ENCODE measurements at places on chromosomes 7 and 10.

- DNase-seq = no peak
These were observed 23.6 kb upstream of the PDCD4 start for GRCh38 chr10:110848106-110848505.

GRCh38 chr10:95306851-95307250, 16.0 kb upstream of the PDLIM1 start:
- no peak for DNase-seq

DNA sequence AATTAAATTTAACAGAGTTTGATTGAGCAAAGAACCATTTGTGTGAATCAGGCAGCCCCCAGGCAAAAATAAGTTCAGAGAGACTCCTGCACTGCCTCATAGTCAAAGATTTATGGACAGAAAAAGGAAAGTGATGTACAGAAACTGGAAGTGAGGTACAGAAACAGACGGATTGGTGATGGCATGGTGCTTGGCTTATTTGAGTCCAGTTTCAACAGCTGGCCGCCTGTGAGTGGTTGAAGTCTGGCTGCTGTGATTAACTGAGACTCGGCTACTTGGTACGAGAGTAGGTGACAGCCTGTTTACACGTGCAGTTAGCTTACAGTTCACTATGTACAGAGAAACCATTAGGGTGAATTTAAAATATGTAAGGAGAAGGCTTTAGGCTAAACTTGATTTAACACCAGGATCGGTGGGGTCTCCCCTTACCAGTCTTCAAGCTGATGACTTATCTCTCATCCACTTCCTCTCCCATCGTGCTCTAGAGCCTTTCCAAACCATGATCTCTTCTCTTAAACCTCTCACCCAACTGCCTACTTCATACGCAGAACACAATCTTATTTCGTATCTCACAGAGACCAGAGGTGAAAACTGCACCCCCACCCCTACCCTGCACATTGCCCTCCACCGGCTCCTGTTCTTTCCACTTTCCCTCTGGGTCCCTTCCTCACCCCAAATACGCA, 5.0 kb upstream of the MSMB start:
- peak; percentile 37 for DNase-seq

DNA sequence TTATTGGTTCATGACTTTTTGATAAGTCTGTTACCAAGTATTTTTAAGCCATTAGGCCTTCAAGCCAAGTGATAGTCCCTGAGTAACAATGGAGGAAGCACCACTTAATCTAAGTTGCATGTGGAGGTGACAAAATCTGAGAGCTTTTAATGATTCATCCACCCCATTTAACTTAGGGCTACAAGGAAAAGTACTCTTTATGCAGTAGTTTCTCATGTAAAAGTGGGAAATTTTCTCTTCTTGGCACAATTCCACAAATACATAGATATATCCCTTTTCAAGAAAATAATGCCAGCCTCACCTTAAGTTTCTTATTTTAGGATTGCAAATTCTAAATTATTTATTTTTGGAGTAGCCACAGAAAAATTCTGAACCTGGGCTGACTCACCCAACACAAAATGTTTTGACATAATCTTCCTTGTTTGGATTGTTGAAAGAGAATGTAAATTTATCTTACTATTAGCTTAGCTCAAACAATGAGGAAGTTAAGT, 85.7 kb downstream of the SUGCT start:
- DNase-seq = no peak

- DNase-seq = no peak
These were observed 2.4 kb upstream of the ARID5B start for GRCh38 chr10:61899069-61899531.

- DNase-seq = no peak
These were observed 13.2 kb upstream of the HPSE2 start for GRCh38 chr10:99248824-99249223.

DNA sequence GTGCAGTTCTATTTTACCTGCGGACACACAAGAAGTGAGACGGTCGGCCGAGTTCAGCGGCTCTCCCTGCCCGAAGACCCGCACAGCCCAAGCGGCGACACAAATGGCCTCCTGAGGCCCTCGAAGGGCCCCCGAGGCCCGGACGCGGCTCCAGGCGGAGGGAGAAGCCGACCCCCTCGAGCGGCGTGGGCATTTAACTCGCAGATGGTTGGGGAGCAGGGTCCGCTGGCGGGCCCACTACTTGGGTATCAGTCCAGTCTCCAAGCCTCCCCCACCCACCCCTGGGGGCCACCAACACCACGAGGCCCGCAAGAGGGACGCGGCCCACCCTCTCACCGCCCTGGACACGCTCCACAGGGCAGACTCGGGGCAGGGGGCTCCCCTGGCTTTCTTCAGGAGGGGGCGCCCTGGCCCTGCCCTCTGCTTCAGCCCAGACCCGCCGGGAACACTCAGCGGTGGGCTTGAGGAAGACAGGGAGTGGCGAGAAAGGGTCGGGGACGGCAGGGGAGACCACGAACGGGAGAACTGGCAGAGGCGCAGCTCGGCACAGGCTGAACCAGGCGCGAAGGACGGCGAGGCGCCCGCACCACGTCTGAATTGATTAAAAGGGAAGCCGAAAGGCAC, 1.7 kb downstream of the IGF2BP3 start:
- no peak for DNase-seq

GRCh38 chr10:76139431-76139830, 708.0 kb downstream of the LRMDA start:
- DNase-seq = no peak

DNA sequence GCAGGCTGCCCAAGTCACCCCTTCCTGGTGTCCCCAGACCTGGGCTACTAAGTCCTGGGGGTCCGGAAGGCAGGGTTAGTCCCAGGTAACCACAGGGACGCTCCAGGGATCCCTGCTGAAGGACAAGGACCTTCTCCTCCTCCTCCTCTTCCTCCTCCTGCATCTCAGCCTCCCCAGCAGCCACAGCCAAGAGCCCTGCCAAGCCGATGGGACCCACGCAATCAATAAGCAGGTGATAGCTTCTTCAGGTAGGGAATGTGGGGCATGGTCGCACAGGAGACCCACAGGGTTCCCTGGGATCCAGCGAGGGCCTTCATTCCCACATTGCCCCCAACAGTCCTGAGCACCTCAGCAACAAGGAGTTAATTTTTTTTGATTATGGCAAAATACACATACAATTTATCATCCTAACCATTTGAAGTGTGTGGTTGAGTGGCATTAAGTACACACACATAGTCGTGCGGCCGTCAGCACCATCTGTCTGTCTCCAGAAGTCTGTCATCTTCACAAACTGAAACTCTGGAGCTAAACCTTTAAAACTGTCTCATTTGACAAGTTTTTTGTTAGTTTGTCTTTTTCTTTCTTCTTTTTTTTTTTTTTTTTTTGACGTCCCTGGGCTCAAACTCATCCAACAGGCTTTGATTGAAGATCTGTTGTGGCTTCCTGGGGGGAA, 12.1 kb downstream of the CRYGN start:
- peak; percentile 76 for DNase-seq

DNA sequence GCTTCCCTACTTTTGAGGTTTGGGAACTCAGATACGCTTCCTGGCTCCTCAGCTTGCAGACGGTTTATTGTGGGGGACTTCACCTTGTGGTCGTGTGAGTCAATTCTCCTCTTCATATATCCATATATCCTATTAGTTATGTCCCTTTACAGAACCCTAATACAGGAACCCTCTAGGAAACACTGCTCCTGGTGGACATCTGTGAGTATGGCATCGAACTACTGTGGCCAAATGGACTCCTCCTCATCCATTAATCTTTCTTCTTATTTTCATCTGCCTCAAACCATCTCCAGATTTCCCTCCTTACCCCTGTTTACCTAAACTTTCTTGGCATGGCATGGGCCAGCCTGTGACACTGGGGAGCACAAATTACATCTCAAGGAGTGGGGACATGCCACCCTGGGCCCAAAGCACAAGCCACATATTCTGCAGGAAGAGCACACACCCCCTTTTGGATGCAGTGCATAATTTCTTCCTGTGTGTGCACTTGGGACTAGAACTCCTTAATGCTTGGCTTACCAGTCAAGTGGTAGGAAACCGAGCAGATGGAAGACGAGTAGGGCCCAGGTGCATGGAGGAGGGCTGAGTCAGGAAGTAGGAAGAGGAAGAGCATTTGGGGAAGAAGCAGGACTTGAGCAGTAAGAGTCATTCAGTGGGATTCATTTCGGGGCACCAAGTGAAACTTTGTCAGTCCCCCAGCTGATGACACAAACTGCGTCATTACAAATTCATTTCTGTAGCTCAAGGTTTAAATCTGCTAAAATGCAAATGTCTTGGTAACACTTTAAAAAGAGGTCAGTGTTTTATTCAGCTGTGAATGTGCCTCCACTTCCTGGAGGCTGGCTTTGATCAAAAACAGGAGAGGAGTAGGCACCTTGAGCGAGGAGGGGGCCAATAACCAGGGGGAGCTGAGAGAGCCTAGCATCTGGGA, 80.8 kb upstream of the PLXNA4 start:
- DNase-seq = peak; percentile 48

DNA sequence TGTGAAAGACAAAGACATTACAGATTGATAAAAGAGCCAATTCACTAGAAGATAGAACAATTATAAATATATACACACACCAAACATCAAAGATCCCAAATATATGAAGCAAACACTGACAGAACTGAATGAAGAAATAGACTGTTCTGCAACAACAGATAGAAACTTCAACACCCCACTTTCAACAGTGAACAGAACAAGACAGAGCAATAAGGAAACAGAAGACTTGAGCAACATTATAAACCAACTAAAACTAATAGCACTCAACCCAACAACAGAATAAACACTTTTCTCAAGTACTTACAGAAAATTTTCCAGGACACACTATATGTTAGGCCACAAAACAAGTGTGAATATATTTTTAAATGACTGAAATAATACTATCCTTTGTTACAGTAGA, 10.9 kb downstream of the CDCA7L start:
- no peak for DNase-seq

DNA sequence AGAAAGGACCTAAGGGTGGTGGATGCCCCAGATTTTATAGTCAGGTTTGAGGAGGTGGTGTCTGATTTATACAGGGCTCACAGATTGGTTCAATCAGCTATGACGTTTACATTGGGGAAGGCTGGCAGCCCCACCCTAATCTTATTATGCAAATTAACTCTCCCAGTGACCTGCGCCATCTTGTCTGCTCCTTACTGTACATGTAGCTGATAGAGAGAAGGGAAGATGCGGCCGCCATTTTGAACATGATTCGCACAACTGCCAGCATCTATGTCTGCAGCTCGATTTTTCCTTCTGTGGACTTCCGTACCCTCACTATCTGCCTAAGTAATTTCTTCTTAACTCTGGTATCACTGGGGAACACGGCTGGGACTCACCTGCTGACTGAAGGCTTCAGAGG, 619.0 kb upstream of the DPP6 start:
- no peak for DNase-seq

DNA sequence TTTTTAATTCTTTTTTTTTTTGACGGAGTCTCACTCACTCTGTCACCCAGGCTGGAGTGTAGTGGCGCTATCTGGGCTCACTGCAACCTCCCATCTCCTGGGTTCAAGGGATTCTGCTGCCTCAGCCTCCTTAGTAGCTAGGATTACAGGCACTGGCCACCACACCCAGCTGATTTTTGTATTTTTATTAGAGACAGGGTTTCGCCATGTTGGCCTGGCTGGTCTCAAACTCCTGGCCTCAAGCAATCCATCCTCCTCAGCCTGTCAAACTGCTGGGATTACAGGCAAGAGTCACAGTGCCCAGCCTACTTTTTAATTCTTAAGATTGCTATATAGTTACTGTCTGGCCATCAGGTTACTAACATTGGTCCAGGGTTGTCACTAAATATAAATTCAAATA, 59.6 kb downstream of the ZNF277 start:
- no peak for DNase-seq

DNA sequence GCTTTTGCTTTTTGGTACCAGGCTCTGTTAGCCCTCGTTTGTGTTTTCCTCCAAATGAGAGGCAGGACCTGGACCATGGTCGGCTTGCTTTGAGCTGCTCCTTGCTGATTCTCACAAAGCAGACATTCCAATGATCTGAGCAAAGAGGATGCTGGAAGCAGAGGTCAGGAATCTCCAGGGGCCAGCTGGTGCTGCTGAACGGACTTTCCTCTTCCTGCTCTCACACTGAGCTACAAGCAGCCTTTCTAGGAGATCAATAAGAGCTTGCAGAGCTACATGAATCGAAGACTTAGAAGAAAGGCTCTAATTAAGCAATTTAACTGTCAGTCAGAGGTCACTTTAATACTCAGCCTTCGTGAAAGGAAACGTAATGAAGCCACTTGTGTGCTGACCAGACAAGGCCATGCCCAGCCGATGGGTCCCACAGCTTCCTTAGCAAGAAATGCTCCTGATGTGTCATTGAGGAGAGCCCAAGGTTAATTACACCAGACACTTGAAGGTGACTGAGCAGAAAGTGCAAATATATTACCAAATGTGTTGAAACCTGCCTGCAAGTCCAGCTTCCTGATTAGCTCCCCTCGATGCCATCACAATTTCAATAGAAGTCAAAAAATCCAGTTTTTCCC, 151.3 kb upstream of the RSU1 start:
- no peak for DNase-seq

GRCh38 chr10:18140149-18140956, at the start of gene CACNB2:
Gene CACNB2 (plus strand): TSS chr10:18140424.
- no peak for DNase-seq

- no peak for DNase-seq
These were observed 16.9 kb upstream of the ZFAND2A start for GRCh38 chr7:1176891-1177373.

DNA sequence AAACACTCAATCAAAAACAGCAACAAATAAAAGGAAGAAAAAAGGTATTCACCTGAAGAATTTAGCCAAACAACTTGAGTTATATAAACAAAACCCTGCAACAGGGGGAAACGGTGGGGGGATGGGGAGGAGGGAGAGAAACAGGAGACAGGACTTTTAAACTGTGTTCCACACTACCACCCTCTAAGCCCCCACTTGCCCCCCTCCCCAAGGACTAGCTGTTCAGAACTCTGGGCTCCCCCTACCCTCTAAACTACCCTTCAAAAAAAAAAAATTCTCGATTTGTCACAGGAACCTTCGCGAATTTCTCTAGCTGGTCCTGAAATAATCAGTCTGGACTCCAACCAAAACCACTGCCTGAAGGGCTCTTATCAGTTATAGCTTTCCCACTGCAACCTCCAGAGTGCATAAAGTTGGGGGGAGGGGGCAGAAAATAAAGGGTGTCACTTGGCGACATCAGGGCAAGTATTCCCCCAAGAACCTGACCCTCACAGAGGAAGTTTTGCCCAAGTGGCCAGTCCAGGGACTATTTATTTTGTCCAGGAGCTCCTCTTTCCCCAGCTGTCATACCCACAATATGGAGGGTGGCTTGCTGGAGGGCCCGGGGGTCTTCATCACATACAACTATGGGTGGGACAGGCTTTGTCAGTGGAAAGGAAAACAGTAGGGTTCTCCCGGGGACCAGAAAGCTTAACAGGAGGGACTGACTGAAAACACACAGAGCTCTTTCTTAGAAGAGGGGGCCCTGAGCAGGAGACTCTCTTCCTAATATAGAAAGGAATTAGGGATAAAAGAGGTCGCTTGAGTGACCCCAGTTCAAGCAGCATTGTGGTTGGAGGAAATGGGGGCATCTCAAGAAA, 1.3 kb downstream of the UBE2H start:
- no peak for DNase-seq
